ENCODE measurements at places on chromosomes 3 and 15.
A peak's percentile ranks its signal among the peaks of the same experiment; 100 is the strongest.

GRCh38 chr15:75350601-75351361 lies 3.9 kb downstream of the NEIL1 start:
- no peak for DNase-seq

DNA sequence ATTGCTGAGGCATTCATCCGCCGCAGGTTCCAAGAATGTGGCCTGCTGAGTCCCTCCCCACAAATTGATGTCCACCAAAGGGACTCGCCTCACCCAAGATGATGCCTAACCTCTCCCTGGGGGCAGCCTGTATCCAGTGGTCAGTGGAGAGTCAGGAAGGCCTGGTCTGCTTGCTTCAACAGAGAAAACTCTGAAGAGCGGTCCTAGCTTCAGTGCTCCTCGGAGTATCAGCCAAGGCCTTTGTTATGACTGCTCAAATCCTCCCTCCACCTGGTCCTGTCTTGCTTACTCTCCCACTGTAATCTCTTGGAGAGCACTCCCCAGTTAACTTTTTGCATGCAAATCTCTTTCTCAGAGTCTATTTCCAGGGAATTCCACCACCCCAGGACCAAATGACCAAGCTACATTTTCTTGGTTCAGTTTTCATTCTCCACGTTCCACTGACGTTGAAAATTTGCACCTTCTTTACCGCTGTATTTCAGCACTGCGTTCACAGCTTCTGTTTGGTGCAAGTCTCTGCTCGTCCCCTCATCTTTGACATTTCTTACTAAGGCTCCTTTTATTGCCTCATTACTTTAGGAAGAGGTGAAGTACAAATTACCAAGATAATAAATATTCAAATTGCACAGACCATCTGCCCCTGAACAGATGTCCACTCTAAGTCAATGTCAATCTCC lies 22.3 kb downstream of the CMTM7 start:
- no peak for DNase-seq

DNA sequence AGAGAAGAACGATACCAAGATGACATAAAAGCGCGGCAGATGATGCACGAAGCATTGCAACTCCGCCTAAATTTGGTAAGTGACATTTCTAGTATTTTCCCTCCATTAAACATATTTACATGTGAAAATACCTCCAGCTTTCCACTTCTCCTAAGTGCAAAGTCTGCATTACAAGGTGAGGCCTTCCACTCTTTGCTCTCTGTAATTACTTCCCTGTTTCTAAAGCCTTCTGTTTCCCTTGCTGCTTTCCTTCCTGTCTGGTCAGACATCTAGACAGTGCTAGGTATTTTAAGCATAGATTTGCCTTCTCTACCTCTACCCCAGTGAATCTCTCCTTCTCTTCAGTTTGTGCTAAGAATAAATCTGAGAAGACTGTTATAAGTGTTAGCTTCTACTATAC lies 1.9 kb downstream of the P2RY12 start:
- DNase-seq = no peak

GRCh38 chr3:41141433-41142167 lies 57.7 kb upstream of the CTNNB1 start:
- DNase-seq = no peak

DNA sequence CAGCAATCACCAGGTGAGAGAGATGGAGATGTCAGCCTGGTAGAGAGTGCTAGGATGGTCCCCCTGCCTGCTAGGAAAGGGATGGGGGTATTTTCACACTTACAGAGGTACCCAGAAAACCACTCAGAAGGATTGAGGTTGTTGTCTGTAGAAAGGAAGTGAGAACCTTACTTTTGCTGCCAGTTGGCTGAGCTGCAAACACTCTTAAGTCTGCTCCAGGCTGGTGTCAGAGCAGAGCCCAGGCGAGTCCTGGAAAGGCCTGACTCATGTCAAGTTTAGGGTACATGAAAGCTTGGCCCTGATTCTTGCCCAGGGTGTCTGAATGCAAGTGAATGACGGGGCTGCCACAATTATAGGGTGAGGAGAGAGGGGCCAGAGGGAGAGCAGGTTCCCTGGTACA lies 214.5 kb upstream of the TRIM42 start:
- no peak for DNase-seq

GRCh38 chr3:175208326-175208725 lies 349.2 kb downstream of the NAALADL2 start:
- DNase-seq = no peak

- peak; percentile 57 for DNase-seq
These were observed 172.7 kb upstream of the CTNNB1 start for GRCh38 chr3:41026394-41027177.

GRCh38 chr3:138118612-138119422 lies 3.4 kb upstream of the DZIP1L start:
- DNase-seq = peak; percentile 50

DNA sequence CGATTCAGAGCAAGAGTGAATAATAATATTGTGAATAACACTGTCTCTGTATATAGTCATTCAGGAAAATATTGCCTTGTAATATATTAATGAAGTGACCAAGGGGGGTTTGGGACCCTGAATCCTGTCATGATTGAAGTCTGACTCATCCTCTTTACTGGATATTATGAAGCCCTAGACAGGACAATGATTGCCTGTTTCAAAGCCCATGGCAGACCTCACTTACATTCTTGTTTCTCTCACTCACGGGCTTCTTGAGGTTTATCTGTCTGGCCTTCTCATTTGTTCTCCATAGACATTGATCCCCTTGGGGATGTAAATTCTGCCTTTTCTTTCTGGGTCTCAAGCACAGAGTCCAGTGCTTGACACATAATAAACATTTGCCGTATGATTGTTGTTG lies 449.3 kb upstream of the THRB start:
- DNase-seq = no peak

GRCh38 chr3:31230425-31231223 lies 302.1 kb upstream of the STT3B start:
- DNase-seq = peak; percentile 83

- no peak for DNase-seq
These were observed 36.1 kb downstream of the SCN5A start for GRCh38 chr3:38613426-38613825.

DNA sequence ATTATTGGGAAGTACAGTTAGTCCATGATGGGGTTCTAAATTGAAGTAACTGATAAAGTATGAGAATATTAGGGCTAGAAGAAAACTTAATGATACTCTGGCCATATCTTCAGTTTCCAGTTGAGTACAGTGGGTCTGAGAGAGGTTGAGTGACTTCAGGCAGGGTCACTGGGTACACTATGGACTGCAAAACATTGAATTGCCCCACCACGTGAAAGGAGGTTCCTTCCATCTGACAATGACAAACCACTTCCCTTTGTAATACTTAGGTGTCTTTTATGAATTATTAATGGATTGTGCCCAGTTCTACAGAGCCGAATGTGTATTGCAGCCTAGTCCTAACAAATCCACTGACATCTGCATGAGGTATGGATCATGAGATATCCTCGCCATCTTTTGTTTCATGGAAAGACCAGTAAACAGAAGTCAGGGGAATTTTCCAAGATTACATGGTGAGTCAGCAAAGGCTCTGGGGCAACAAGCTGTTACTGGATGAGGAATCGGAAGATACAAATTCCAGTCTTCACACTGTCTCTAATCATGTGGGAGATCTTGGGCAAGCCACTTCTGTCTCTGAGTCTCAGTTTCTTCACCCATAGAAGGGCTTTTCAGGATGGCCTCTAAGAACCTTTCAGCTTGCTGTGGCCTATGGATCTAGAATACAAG lies 66.5 kb upstream of the BCL6 start:
- DNase-seq = no peak

GRCh38 chr3:6732807-6733206 lies 128.1 kb upstream of the GRM7 start:
- no peak for DNase-seq

- DNase-seq = no peak
These were observed 3.1 kb upstream of the ABHD6 start for GRCh38 chr3:58234516-58234931.

- DNase-seq = no peak
These were observed 124.2 kb downstream of the ZBTB20 start for GRCh38 chr3:115022835-115023398.

- DNase-seq = no peak
These were observed 24.7 kb downstream of the EOGT start for GRCh38 chr3:68988740-68989139.

GRCh38 chr3:13140596-13140995 lies 67.4 kb upstream of the IQSEC1 start:
- DNase-seq = no peak

DNA sequence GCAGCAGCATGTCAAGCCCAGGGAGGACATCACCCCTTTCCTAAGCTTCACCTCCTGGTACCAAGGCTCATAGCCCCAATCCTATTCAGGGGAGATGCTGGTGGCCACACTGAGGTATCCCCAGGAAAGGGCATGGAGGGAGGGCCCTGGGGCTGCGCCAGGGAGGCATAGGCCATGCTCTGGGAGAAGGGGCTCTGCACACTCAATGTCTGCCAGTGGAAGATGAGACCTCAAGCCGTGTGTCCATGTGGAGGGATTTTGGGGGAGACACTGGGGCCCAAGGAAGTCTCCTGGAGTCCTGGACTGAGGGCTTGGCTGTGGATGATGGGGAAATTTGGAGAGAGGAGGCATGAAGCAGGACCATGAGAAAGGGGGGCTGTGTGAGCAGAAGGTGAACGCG lies 21.2 kb upstream of the PRR23E start:
- no peak for DNase-seq

- no peak for DNase-seq
These were observed 16.7 kb upstream of the HRH1 start for GRCh38 chr3:11137627-11137959.

DNA sequence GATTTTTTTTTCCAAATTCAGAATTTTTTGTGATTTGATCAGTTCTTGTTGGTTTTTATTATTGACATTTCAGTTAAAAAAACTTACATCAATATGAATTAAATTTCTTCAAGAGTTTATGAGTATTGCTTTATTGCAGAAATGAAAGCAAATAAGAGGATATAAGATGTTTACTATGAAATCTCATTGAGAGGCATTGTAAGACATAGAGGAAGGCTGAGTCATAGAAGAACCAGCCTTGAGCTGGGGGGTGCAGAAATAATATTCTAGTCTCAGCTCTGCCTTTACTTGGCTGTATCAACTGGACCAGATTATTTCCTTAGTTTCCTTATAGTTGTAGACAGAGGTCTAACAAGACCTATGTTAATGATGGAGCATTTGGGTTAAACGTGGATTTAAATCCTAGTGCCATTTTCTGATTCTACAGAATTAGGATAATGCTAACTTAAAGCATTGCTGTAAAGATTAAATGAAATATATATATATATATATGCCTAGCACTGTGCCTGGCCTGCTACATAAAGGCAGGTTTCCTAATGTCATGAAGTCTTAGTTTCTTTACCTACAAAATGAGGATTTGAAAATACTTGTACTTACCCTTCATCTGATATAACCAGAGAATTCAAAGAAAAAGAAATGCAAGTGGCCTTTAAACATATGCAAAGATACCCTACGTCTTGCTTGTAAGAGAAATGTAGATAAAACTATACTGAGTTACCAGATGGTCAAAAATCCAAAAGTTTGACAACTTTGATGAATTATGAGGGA lies 7.3 kb downstream of the FAM98B start:
- no peak for DNase-seq

DNA sequence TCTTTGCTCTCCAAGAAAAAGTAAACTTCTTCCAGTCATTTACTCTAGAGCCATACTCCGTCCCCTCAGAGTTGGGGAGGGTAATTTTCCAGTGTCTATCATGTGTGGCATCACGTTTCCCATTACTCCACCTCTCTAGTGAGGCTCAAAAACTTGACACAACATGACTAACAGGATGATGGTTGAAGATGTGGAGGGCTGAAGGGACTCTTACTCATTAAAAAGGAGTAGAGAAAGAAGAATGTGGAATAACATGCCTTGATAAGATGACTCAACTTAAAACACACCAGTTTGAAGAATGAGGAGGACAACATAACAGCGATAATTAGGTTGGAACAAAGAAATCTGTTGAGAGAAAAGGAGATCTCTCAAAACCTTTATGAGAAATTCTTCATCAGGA lies 894.3 kb downstream of the OTOL1 start:
- DNase-seq = no peak

DNA sequence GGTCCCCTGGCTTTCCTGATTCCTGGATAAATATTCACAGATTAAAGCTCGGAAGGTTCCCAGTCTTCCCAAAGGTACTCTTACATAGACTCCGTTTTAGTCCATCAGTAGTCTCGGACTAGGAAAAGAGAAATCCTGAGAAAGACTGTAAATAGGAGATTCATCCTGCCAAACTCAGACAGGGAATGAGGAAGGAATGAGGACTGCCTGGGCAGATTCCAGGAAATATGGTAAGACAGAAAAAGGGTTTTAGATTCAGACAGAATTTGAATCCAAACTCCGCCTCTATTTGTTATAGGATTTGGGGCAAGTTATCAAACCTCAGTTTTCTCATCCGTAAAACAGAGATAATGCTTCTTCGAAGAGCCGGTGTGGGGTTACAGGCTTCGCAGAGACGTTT lies 77.8 kb upstream of the VGLL4 start:
- DNase-seq = no peak

- DNase-seq = no peak
These were observed 9.2 kb downstream of the FYCO1 start for GRCh38 chr3:45986303-45986982.

GRCh38 chr15:44712346-44713005 lies 1.2 kb downstream of the B2M start:
- peak; percentile 62 for DNase-seq

- DNase-seq = no peak
These were observed 13.0 kb downstream of the TGM5 start for GRCh38 chr15:43253431-43254403.

GRCh38 chr3:168876346-168877035 lies 780.8 kb upstream of the GOLIM4 start:
- DNase-seq = no peak

GRCh38 chr15:51973220-51973619 lies 1.6 kb upstream of the LEO1 start:
- DNase-seq = no peak

DNA sequence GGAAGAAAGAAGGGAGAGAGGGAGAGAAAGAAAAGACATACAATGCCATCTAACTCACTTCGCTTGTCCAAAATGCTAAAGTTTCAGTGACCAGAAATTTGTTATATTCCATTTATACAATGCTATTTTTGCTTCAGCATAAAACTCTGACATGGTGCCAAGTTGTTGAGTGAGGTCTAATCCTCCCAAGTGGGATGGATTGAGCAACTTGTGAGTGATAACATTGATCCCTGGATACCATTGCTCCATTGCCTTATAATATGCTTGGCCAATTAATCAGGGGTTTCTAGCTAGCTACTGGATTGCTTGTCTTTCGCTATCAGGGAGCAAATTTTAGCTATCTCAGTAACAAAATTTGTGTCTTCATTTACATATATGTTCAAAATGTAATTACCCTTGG lies 615.6 kb upstream of the DPPA4 start:
- no peak for DNase-seq

DNA sequence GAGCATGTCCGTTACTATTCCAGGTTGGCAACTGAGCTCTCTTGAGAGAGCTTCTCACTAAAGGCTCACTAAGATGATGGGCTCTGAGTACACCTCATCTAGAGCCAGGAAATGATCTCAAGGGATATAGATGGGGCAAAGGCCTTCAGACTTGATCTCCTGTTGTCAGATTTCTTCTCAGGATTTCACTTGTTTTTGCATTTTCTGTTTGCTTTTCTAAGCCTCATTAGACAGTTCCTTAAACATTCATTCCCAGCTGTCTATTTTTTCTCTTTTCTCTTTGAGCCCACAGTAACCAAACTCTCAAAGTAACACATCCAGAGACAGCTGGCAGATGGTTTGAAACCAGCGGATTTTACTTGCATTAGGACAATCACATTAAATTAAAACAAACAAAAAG lies 28.4 kb upstream of the ARL8B start:
- no peak for DNase-seq

Data from smooth muscle cell of the brain vasculature (primary cell).